ENCODE measurements at places on chromosomes 1 and 21.

- DNase-seq, result no peak
Observed at GRCh38 chr21:46131588-46131837, 23.9 kb downstream of the FTCD start.

GRCh38 chr1:39575191-39576015 is 1.2 kb downstream of the PABPC4 start:
- no peak for DNase-seq

DNA sequence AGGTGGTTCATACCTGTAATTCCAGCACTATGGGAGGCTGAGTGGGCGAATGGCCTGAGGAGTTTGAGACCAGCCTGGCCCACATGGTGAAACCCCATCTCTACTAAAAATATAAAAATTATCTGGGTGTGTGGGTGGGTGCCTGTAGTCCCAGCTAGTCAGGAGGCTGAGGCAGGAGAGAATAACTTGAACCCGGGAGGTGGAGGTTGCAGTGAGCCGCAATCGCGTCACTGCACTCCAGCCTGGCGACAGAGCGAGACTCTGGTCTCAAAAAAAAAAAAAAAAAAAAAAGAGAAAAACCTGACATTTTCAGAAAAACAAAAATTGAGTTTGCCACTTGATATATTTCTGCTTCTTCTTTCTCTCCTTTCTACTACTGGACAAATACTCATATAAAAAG is 24.3 kb downstream of the CA6 start:
- DNase-seq, result no peak

GRCh38 chr1:177981200-177981599 is 11.3 kb upstream of the SEC16B start:
- no peak for DNase-seq

DNA sequence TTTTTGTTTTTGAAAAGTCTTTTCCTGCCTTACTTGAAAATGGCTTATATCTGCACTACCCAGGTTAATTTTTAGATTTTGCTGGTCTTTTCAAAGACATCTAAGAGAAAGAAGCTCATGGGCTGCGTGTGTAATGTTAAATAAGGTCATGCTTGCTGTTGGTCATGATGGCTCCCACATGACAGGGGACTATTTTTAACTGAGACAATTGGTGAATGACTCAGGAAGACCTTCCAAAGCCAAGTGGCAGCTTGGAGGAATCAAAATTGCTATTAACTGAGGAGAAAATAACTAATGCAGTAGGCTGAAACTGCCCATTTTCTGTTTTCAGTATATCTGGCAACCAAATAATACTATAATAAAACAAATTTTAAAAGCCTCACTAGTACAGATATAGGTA is 117.1 kb upstream of the SPAG17 start:
- no peak for DNase-seq

GRCh38 chr1:86192417-86192816 is 35.8 kb upstream of the COL24A1 start:
- no peak for DNase-seq

DNA sequence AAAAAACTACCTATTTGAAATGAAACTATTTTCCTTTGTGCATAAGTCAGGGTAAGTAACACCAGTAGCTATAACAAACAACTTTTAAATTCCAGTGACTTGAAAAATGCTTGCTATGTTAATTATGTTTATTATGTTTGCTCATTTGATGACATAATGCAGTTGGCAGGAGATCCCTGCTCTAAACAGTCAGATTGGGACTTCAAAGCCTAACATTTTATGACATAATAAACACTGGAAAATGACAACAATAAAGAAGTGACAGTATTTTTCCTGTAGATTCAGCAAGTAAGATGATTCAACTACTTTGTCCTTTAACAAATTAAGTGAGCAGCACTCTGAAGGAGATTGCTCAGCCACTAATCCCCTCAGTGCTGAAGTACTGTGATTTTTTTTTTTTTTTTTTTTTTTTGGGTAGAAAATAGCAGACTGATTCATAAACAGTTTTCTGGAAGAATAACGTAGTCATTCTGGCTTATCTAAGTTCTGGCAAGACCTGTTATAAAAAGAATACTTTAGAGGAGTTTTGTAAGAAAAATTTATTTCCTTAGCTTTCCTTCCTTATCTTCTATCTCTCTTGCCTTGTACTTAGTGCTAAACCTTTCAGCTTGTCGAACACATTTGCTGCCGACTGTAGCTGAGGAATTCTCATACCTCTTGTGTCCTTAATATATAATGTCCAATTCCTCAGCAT is 207.2 kb downstream of the PTGER3 start:
- DNase-seq, result no peak
